ENCODE measurements at places on chromosomes 2 and 18.
A peak's percentile ranks its signal among the peaks of the same experiment; 100 is the strongest.

GRCh38 chr2:1830936-1831619, 86.8 kb upstream of the PXDN start:
- DNase-seq, result no peak

DNA sequence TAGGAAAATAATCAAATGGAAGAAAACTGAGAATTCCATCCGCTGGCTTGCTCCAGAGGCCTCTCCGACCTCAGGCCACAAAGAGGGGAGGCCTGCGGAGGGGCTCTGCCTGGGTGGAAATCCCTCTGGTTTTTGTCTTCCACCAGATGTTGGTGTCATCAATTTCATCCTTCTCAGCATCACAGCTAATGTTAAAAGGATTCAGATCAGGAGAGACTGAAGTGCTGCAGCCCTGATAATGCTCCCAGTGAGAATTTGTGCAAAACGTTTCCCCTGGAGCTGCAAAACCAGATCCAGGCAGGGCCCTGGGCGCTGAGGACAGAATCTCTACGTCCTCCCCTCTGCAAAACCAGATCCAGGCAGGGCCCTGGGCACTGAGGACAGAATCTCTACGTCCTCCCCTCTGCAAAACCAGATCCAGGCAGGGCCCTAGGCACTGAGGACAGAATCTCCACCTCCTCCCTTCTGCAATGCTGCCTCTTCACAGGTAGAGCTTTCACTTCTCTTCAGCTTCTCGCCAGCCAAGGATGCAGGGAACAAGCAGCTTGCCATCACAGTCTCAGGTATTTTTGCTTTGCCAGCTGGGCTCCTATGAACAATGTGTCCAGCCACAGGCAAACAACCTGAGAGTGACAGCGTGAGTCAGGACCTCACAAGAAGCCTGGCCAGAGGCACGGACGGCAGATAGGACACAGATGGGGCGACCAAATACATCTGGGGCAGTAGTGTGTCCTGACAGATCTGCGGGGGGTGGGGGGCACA, 81.2 kb downstream of the TMEM18 start:
- no peak for DNase-seq

GRCh38 chr2:231388725-231389346, 6.7 kb upstream of the B3GNT7 start:
- no peak for DNase-seq

DNA sequence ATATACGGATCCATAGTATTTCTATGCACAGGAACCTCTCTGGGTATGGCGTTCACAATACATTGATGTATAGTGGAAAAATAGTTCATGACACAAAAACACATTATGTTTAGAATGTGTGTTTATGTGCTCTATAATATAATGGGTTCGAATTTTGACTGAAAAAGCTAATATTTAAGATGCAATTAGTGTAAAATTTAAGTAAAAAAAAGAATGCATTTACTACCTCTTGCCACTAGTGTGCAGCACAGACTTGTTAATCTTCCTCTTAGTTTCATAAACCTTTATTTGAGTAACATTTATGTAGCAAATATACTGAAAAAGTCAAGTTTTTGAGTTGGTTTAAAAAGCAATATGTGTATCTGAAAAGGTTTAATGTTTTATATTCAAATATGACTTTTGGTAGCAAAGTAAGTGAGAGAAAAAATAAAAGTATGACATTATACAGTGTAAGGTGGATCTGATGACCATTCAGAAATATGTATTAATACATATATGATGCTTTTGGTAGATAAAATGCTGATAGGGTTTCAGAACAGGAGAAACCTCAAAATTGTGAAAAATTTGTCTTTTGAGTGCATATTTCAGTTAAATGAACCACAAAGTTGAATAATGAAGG, 49.4 kb downstream of the CCDC102B start:
- DNase-seq, result no peak

- no peak for DNase-seq
Measured at GRCh38 chr18:76399613-76400391, 95.2 kb downstream of the ZNF516 start.

- DNase-seq, result no peak
Measured at GRCh38 chr2:99461828-99462483, 27.9 kb downstream of the REV1 start.

GRCh38 chr18:3323900-3324299, 62.0 kb downstream of the MYL12B start:
- DNase-seq, result no peak

DNA sequence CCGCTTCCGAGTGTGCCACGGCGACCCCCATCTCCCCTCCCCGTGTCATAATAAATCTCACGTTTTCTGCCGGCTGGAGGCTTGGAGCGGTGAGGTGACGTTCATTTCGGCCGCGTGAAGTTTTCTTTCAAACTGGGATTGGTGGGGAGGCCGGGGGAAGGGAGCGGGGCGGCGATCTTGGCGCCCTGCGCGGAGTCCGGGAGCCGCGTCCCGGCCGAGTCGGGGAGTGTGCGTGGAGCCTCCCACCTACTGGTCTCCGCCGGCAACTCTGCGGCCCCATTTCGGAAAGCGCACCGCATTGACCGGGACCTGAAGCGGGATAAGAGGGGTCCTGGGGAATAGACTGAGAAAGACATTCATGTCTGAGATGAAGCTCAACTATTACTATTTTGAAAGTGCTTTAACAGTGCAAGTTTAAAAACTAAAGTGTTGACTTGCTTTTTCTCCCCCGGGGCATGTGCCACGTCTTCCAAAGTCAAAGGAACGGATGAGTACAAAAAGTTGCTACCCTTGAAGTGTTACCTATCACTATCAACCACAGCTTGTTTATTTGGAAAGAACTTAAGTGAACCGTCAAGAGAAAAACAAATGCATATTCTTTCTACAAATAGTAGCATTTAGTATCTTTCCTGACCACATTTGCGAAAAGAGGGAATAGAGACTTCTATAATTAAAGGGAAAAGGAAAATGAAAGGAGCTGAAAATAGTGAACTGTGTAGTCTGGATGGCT, 818 bp upstream of the IKZF2 start:
- no peak for DNase-seq

DNA sequence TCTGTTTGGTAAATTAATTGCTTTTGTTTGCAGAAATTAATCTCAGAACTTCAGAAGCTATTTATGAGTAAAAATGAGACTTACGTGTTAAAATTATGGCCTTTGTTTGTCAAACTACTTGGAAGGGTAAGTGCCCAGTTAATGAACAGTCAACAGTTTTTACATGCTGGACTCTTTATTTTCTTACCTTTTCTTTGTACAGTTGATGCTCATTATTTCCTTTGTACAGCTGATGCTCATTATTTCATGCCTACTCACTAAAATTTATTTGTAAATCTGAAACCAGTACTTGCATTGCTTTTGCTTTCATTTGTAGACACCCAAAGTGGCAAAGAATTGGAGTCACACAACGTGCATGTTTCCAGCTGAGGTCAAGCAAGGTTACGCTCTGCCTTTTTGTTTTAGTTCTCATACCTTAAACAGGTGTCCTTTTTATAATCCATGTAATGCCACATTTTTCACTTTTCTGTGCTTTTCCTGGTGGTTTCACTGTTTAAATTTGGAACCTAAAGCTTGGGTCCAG, 13.3 kb downstream of the RIF1 start:
- DNase-seq, result peak; percentile 43

- DNase-seq, result no peak
Measured at GRCh38 chr18:1392865-1393734, 488.4 kb downstream of the ADCYAP1 start.

DNA sequence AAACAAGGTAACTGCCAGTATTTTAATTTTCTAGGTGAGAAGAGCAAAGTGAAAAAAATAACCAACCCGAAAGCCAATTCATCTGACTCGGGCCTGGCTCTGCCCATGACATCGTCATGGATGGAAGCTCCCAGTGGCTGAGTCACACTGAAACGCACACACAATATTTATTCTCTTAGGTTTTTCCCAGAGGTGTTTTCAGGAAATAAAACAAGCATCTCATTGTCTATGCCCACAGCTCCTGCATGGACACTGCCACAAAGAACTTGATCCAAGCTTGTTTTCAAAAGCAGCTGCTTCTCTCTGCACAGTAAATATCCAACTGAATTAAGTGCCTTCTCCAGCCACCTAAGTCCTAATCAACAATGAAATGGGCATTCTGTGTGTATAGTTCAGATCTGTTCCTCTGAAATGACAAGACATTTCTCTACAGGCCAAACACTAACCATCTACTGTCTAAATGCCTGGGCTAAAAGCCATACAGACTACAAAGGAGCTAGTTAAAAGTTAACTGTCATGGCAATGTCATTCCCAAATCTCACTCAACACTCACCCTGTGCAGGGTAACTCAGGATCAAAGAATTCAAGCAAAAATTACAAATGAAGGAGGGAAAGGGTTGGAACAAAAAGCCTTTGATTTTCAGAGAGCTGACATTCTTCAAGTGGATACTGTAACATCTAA, 62.9 kb downstream of the RPL31 start:
- no peak for DNase-seq

DNA sequence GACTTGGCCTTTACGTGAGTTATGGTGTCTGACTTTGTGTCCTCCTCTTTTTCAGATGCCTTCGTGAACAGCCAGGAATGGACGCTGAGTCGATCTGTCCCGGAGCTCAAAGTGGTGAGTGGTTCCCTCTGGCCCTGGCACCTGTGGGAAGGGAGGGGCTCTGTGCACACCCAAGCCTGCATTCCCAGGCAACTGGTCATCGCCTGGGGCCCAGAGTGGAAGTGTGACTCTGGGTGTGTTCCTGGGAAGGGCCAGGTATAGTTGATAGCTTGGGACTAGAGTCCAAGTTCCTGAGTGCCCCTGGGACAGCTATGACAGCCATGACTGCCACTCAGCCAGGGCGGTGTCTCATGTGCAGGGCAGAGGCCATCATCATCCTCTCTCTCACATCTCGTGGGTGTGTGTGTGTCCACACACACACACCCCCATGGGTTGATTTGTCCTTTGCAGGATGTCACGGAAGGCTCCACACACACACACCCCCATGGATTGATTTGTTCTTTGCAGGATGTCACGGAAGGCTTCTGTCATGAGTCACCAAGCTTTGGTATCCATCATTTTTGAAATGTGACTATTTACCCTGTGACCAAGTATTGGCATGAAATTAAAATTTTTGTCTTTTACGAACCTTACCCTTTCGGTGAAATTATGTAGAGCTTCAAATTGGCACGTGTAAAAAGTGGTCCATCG, 215.4 kb downstream of the AGAP1 start:
- no peak for DNase-seq

GRCh38 chr2:62347563-62348270, 151.8 kb downstream of the B3GNT2 start:
- DNase-seq, result no peak

DNA sequence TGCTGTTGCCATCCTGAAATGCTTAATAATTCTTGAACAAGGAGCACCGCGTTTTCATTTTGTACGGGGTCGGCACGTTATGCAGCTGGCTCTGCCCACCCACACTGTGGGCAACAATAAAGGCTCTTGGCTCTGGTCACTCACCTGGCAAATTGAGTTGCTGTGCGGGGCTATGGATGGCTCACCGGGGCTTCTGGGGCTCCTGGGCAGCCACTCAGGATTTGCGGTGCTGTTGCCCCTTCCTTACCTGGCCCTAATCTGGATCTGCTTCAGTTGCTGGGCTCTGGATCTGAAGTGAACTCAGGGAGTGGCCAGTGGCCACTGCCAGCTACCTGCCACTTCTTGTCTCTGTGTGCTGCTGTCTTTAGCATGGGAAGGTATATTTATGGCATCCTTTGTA, 22.7 kb downstream of the RHOB start:
- DNase-seq, result no peak

DNA sequence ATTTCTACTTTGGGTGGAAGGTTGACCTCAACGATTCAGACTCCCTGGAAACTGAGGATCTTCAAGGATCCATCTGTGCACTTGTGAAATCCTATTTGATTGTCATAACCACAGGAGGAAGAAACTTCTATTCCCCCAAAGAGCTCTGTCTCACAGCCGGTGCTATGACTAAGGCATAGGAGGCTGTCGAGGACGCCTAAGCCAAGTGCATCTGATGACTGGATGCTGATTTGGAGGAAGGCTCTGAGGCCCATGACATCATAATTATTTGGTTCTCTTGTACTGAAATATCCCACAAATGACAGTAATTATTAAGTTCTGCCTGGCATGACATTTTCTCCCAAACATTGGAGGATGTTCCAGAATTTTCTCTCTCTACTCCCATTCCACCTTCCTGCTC, 13.8 kb upstream of the KCNF1 start:
- DNase-seq, result no peak

DNA sequence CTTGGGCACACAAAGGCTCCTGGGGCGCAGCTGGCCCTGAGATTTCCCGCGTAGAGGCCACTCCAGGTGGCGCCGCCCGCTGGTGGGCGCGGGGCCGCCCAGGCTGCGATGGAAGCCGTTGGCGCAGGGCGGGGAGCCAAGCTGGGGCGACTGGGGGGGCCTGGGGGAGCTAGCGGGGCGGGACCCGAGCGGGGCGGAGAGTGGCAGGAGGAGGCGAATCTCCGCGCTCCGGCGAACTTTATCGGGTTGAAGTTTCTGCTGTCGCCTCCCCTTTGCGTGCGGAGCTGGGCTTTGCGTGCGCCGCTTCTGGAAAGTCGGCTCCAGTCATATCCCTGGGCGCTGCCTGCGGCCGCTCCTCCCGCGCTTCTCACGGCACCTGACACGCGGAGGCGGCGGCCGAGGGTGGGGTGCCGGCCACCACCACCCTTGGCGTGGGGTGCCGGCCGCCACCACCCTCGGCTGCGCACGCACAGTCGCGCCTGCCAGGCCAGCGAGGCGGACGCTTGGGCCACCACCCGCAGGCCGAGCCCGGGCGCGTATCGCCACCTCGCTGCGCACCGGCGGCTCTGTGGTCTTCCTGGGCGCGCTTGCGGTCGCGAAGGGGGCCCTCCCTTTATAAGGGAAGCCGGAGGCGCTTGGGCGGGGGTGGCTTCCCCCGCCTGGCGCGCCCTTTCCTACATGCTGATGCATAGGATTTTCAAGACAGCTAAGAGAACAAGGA, 919 bp upstream of the CYP1B1 start:
- peak; percentile 91 for DNase-seq

GRCh38 chr2:223530811-223531210, 71.3 kb downstream of the SCG2 start:
- DNase-seq, result no peak

GRCh38 chr2:98634406-98635092, 26.2 kb downstream of the UNC50 start:
- DNase-seq, result no peak

GRCh38 chr2:76415821-76416220, 705.1 kb upstream of the GCFC2 start:
- DNase-seq, result peak; percentile 22

DNA sequence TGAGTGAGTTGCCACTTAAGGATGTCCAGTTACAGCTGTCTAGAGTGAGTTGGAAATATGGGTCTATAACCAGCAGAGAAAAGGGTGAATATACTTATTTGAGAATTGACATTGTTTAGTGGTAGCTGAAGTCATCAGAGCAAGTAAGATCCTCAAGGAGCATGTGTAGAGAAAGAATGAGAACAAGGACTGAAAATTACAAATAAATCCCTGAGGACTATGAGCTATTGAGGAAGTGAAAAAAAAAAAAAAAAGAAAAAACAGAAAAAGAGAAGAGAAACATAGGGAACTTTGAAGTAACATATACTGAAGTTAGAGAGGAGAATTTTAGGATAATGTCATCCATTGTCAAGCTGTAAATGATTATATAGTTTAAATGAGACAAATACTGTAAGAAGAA, 134.0 kb upstream of the CCDC68 start:
- no peak for DNase-seq

GRCh38 chr2:121686218-121686617, 37.0 kb upstream of the CLASP1 start:
- DNase-seq, result no peak
